ENCODE measurements at places on chromosomes 2 and 18.

- no peak for DNase-seq
Observed at GRCh38 chr2:146041274-146041910, 1521.5 kb upstream of the ZEB2 start.

GRCh38 chr2:183255411-183255810 is 131.2 kb downstream of the NUP35 start:
- DNase-seq, result no peak

DNA sequence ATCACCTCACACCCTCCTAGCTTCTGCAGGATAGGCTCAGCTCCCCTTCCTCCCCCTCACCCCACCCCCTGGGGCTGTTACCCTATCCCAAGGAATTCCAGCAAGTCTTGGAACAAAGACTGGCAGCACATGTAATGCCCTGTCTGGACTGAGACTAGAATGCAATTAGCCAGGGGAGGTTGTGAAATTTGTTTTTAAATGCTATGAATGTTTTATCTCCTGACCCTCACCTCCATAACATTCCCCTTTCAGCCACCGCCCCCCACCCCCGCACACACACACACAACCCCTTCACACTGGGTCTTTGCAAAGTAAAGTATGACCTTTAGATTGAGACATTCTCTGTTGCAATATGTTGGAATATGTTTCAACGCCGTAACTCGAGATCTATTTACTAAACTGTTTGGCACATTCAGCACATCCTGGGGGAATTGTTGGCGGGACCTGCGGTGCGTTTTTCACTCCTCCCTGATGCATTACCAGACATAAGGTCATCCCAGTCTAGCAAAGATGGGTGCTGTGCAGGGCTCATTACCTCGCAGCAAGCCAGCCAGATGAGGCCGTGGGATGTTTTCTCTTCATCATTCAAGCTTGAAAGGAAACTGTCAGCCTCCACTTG is 290.7 kb upstream of the SLC14A2 start:
- DNase-seq, result peak; percentile 47

DNA sequence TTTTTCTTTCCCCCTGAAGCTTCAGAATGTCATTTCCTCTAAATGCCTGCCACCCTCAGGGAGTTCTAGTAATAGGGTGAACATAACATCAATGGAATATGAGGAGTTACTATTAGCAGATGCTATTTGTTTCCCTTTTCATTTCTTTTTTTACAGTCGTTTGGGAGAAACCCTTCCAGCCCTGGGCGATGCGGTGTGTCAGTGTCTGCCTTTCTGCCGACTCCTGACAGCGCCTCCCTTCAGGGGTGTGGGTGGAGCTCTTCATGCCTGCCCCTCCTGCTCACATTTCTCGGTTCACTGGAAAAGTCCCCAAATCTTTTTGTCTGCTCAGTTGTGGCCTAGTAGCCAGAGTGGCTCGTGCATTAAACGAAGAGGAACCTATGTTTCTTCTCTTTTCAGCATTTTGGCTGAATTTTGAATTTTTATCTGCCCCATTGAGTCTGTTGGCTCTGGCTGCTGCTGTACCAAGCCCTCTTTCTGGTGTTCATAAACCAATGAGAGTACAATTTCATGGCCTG is 72.3 kb downstream of the FMNL2 start:
- DNase-seq, result peak; percentile 43

DNA sequence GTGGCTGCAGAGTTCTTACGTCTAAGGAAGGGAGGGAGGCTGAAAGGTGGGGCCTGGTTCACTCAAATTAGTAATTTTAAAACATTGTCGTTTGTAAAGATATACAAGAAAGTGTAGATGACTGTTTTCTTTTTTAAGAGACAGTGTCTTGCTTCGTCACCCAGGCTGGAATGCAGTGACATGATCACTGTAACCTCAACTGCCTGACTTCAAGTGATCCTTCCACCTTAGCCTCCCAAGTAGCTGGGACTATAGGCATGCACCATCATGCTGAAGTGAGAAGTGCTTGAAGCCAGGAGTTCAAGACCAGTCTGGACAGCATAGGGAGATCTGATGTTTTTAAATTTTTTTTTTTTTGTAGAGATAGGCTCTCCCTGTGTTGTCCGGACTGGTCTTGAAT is 52.9 kb downstream of the HNRNPLL start:
- DNase-seq, result no peak

GRCh38 chr2:99754210-99754609 is 264.4 kb upstream of the REV1 start:
- no peak for DNase-seq
